ENCODE measurements at places on chromosomes 3 and 15.

DNA sequence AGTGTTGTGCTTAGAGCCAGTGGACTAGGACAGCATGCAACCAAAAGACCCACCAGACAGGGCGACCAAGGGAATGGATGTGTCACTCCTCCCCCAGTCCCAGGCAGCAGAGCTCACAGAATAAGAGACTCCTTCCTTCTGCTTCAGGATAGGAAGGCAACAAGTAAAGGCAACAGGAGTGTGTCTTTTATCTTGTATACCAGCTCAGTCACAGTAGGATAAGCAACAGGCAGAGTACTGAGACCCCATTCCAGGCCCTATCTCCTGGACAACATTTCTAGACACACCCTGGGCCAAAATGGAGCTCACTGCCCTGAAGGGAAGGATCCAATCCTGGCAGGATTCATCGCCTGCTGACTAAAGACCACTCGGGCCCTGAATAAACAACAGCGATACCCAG is 25.0 kb downstream of the PDCD10 start:
- no peak for DNase-seq

DNA sequence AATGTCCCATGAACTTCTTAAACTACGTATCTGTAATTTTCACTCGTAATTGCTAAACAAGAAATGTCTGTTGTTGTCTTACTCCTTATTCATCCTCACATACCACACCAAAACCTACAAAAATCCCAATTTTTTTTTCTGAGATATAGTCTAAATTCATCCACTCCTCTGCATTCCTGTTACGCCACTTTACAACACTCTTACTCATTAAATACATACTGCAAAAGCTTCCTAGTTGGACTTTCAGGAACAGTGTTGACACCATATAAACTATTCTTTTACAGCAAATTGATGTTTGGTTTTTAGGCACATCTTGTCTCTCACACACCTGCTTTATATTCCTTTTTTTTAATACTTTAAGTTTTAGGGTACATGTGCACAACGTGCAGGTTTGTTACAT is 934.9 kb upstream of the CADM2 start:
- no peak for DNase-seq

DNA sequence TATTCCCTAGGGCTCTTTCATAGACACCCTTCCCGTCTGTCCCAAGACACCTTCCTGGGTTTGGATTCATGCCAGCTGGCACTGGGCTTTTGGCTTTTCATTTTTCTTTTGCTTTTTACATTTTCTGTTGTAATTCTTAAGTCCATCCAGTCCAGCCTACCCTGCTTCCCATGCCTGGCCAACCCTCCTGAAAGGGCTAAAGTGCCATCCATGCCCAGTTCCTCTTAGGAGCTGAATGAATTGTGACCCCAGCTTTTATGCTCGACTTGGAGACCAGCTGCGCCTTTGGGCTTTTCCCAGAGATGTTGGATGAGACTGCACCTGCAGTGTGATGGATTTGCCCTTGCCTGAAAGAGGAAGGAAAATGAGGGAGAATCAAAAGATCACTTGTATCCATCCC is 25.8 kb downstream of the LRRN1 start:
- DNase-seq, result no peak

- DNase-seq, result no peak
These were observed 80.4 kb upstream of the LRIG1 start for GRCh38 chr3:66581256-66581655.

- no peak for DNase-seq
These were observed 97.4 kb downstream of the IMPG2 start for GRCh38 chr3:101223016-101223415.

GRCh38 chr3:104286645-104287044 is 1080.1 kb upstream of the ALCAM start:
- no peak for DNase-seq

- no peak for DNase-seq
These were observed 152.4 kb upstream of the MRPL3 start for GRCh38 chr3:131655070-131655690.

- DNase-seq, result no peak
These were observed 418.8 kb downstream of the MAGI1 start for GRCh38 chr3:65619888-65620287.

- no peak for DNase-seq
These were observed 497 bp upstream of the RPLP1 start for GRCh38 chr15:69451951-69452691.

GRCh38 chr3:187213616-187214015 is 16.3 kb downstream of the RTP1 start:
- no peak for DNase-seq

DNA sequence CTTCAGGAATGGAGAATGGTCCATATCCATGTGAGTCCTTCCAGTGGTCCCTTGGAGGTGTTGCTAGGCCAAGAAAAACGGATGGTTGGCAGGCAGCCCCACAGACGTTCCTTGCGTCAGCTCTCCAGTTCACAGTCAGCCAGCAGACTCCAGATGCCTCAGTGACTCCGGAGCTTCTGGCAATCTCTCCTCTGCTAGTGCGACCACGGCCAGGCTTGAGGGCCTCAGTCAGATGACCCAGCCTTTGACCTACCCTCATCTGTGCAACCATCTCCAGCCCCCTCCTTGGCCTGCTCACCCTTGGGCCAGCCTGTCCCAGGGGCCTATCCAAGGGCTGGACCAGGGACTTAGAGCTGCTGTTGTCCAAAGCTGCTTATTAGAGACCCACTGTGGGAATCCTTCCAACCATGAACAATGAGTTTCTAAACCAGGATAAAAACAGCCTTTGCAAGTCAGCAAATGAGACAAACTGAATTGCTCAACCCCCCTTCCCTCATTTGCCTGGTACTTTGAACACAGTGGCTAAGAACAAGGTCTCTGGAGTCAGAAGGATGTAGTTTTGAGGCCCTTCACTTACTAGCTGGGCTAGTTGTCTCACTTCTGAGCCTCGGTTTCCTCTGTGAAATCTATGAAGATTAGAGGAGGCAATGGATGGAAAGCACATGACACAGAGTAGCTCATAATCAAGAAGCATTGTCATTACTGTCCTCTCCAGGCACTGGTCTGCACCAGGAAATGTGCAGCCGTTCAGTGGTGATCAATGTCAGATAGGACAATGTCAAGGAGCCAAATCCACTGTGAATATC is 44.8 kb downstream of the ANP32A start:
- no peak for DNase-seq

- no peak for DNase-seq
These were observed 40.4 kb downstream of the ABTB1 start for GRCh38 chr3:127712881-127713771.

DNA sequence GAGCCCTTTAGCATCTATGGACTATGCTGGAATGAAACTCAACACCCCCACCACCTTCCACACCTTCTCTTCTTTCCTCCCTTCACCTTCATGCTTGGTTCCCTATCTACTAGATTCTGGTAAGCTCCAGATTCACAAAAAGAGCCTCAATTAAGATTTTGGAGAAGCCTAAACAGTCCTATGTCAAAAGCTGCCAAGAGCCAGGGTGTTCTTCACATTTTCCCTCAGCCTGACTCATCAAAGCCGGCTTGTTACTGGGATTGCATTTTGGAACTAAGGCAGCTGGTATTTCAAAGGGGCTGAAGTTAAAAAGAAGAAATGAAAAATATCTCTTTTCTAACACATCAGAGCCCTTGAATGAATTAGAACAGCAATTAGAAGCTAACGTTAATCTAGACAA is 247.7 kb downstream of the MYRIP start:
- DNase-seq, result no peak

DNA sequence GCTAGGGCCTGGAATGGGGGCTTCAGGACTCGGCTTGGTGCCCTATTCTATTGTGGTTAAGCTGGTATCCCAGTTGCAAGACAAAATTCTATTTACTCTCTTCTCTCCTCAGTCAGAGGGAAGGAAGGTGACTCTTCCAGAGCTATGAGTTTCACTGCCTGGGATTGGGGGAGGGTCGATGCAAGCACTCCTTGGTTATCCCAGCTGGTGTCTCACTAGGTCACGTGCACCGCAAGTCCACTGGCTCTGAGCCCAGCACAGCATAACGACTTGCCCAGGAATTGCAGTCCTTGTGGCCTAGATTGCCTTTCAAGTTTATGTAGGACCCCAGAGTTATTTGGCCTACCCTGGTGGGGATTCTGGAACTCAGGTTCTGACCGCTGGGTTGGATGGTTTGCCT is 958.8 kb downstream of the IGSF11 start:
- DNase-seq, result no peak

DNA sequence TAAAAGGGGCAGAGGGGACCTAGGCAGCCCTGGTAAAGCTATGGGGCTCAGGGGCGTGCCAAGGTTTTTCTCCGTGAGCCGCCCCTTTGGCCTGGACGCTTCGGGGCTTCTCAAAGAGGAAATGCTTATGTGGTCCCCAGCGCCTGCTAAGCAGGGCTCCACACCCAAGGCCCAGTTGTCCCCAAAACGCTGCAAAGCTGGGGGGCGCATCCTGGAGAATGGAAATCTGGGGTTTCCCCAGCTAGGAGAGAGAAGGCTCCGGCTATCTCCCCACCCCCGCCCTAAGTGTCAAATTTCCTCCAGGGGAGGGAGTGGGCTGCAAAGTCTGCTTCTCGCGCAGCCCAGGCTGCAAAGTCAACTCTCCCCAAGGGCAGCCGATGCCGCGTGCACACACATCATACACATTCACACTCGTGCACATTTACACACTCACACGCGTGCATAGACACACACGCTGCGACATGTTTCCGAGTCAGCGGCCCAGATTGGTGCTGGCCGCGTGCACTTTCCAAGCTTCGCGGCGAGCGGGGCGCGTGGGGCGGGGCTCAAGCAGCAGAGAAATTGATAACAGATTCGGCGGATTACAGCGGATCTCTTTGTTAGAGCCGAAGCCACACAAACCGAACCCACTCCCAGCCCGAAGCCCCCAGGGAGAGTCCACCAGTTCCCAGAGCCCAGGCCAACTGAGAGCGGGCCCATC is 4.5 kb downstream of the WNT5A start:
- no peak for DNase-seq

DNA sequence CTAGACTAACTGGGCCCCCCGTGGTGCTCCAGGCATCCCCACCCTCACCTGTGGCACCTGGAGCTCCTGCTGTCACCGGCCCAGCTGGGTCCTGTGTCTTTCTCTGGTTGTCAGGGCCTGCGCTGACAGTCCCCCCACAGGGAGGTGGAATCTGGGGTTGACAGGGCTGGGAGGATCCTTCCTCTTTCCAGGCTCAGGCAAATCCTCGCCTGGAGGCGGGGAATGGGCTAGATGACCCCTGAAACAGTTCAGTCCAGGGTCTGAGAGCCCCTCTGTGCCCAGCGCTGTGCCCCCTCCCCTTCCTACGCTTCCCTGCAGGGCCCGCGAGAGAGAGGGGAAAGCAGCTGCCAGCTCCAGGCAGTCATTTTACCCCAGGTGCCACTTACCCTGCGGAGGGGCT is 50.1 kb upstream of the MCF2L2 start:
- DNase-seq, result no peak

- DNase-seq, result no peak
These were observed 1.2 kb downstream of the CLSTN2 start for GRCh38 chr3:139935866-139936817.

GRCh38 chr3:13148126-13148525 is 74.9 kb upstream of the IQSEC1 start:
- DNase-seq, result no peak

GRCh38 chr3:84885199-84885882 is 73.4 kb upstream of the CADM2 start:
- no peak for DNase-seq

- DNase-seq, result no peak
These were observed 490.3 kb downstream of the MECOM start for GRCh38 chr3:169173231-169173630.

GRCh38 chr3:61892891-61893290 is 331.5 kb downstream of the PTPRG start:
- no peak for DNase-seq

DNA sequence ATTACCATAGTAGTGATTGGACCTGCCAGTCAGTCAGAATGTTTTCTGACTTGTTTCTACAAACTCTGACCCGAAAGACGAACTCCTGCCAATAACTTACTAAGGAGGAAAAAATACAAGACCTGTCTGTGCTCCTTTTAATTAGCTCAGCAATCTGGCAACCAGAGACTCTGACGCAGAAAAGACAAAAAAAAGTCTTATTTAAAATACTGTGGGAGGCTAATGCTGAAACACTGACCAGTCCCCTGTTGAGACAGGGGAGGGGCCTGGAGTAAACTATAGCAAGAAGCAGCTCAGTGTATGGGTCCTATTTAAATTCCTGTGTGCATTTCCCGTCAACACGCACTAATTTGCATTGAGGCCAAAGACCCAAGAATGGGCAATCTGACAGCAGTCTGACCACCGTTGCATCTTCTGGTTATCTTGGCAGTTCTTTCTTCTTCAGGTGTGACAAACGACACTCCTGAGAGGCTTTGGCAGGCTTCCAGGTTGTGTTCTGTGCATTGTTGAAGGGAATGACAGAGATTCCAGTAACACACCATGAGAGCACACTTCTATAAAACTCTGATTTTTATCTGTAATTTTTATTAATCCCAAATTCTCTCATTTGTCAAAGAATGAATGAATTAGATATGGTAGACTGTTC is 1114.3 kb downstream of the IGSF11 start:
- DNase-seq, result no peak

GRCh38 chr3:49775538-49775937 is 10.8 kb downstream of the IP6K1 start:
- no peak for DNase-seq

- no peak for DNase-seq
These were observed 25.7 kb upstream of the EPHB1 start for GRCh38 chr3:134769287-134769868.

GRCh38 chr3:133055339-133055738 is 17.1 kb downstream of the TMEM108 start:
- no peak for DNase-seq

- DNase-seq, result no peak
These were observed 43.8 kb downstream of the WNT5A start for GRCh38 chr3:55443346-55443745.
